Immature natural killer cell (primary cell): ENCODE measurements at places on chromosomes 11 and 22. TPM values are rescaled to one million over a fixed set of nuclear protein-coding genes. Genes with fewer than 3 reads are reported as not detected.

Gene HTR3A
- not detected for polyA plus RNA-seq

Gene FAM227A
- not detected for polyA plus RNA-seq

Gene ARHGAP20
- polyA plus RNA-seq: not detected

Gene ANGPTL5
- not detected for polyA plus RNA-seq

Gene PRG2
- not detected for polyA plus RNA-seq

Gene KIRREL3
- not detected for polyA plus RNA-seq

Gene MFRP
- polyA plus RNA-seq: not detected

Gene KDM4D
- polyA plus RNA-seq: 0.10 TPM

Gene CARD10
- polyA plus RNA-seq: 0.13 TPM

Gene ARHGEF12
- 12.2 TPM for polyA plus RNA-seq

Gene OR4P4
- polyA plus RNA-seq: not detected

Gene CSTF3
- polyA plus RNA-seq: 9.6 TPM
